ENCODE measurements at places on chromosomes 11 and 22.

GRCh38 chr22:47773635-47774034 is 1011.2 kb downstream of the TBC1D22A start:
- DNase-seq, result no peak

GRCh38 chr11:61545341-61545740 is 35.5 kb downstream of the SYT7 start:
- DNase-seq, result no peak

DNA sequence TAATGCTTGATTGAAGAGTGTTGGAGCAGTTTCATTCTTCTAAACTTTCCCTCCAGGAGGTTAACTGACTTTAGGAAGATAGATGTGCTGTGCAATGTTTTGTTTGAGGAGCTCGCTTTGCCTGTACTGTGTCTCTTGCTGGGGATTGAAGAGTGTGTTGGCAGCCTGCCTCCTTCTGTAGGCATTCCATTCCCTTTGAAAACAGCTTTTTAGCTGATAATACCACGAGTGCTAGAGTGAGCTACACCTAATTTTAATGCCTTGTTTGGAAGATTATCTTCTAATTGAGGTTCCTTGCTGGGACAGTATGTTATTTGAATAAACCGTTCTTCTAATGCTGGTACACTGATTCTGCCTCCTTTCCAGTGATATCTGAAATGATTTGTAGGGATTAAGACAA is 7.2 kb downstream of the DDX10 start:
- DNase-seq, result no peak

- DNase-seq, result no peak
Observed at GRCh38 chr11:116960930-116961329, 123.5 kb upstream of the APOA1 start.

GRCh38 chr11:45303316-45303715 is 17.2 kb upstream of the SYT13 start:
- no peak for DNase-seq

- no peak for DNase-seq
Observed at GRCh38 chr22:49784630-49784971, 43.1 kb downstream of the BRD1 start.

DNA sequence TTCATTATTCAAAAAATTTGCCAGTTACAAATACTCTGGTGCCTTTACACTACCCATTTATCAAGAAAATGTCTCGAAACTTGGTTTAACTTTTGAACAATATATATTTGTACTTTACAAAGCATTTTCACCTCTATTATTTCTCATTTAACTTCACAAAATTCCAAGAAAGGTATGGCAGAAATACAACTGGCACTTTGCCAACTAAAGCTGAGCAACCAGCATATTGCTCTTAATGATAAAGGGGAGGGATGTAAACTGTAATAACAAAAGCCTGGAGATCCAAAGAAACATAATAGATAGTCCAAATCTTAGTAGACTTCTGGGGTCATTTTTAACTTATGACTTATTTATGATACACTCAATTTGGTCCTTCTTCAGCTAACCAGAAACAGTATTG is 7.7 kb downstream of the PITPNB start:
- DNase-seq, result no peak

GRCh38 chr11:129947474-129947873 is 52.1 kb upstream of the NFRKB start:
- DNase-seq, result no peak

GRCh38 chr22:17779286-17780115 is 5.2 kb upstream of the BID start:
- DNase-seq, result no peak

DNA sequence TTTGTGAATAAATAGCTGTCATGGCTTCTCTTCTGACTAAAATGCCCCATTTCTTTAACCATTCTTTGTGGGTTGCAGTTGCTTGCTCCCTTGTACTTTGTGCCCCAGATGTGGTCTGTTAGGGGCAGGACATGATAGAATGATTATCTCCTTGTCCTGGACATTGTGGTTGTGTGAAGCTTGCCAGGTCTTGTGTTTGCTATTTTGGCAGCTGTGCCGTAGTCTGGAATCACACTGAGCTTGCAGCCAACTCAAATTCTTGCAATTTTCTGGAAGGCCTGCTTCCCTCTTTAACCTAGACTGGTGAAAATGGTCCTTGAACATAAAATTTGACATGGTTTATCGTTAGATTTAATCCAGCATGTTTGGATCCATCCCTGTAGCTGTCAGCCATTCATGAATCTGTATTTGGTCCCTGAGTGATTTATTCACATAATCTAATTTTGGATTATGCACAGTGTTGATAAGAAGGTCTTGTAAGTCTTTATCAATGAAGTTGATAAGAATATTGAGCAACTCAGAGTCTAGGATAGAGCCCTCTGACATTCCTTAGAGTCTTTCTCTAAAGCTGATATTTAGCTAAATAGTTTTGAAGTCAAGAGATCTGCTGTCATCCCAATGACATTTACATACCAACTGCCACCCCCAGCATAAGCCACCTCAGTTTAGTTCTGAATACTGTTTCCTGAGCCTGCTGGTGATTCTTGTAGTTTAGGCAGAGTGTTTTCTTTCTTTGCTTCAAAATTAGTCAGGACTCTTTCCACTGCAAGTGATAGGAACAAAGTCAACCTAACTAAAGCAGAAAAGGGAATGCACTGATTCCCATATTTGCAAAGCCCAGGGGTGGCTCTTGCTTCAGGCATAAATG is 9.8 kb downstream of the SPON1 start:
- no peak for DNase-seq

DNA sequence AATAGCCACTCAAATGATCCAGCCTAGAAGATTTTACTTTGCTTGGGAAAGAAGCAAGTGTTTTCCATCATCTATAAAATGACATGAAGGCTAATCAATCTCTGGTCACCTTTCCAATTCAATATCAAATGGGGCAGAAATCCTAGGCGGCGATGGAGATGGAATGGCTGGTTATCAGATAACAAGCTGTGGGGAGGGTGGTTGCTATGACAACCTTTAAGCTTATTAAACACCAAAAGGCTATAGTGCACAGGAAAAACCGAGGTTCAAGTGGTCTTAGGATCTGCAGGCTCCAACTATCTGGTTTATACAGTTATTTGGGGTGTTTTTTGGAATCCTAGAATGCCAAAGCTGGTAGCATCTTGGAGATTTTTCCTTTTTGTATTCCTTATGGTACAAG is 13.9 kb upstream of the BSX start:
- no peak for DNase-seq

- no peak for DNase-seq
Observed at GRCh38 chr11:95821640-95822039, 31.3 kb downstream of the CEP57 start.

GRCh38 chr22:43498856-43499253 is 87.0 kb downstream of the MPPED1 start:
- DNase-seq, result no peak

DNA sequence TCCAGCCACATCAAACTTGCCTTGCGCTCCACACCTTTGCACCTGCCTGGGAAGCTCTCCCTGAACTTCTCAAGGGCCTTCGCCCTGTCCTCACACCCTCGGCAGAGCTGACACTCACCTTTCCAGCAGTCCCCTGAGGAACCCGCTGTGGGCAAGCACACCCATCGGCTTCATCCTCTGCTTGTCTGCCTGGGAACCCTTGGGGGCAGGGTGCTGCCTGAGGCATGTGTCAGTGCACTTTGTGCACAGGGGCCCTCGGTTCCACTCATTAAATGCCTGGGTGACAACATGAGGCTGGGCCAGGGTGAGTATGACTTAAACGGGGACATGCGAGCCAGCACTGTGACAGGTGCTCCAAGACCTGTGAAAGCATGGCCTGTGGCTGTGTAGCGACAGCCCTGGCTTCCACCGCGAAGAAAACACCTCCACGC is 2.6 kb upstream of the LRFN4 start:
- DNase-seq, result no peak

GRCh38 chr11:44728491-44728910 is 1.7 kb downstream of the TSPAN18 start:
- no peak for DNase-seq

GRCh38 chr11:64443001-64443400 is 84.0 kb downstream of the RPS6KA4 start:
- no peak for DNase-seq

- DNase-seq, result peak; percentile 36
Observed at GRCh38 chr22:36486619-36487384, 5.4 kb upstream of the TXN2 start.

GRCh38 chr11:47641600-47642098 is 710 bp downstream of the MTCH2 start:
- DNase-seq, result no peak

GRCh38 chr11:17538731-17539130 is 5.5 kb downstream of the USH1C start:
- DNase-seq, result no peak

GRCh38 chr11:10274726-10275125 is 19.3 kb downstream of the SBF2 start:
- no peak for DNase-seq

DNA sequence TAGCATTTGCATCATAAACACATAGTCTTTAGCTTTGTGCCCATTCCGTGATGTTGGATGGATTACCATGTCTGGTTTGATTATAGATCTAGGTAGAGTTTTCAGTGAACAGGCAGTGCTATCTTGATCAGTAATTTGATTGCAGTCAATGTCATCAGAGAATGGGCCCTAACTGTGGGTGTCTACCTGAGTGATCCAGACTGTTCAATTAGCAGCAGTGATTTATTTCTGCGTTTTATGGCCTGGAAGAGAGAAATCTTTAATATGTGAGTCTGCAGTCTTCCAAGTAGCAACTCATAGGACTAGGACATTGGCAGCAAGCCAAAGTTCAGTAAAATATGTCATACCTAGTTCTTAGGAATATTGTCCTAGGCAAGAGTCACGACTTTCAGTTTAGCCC is 80.3 kb downstream of the CASP12 start:
- no peak for DNase-seq

DNA sequence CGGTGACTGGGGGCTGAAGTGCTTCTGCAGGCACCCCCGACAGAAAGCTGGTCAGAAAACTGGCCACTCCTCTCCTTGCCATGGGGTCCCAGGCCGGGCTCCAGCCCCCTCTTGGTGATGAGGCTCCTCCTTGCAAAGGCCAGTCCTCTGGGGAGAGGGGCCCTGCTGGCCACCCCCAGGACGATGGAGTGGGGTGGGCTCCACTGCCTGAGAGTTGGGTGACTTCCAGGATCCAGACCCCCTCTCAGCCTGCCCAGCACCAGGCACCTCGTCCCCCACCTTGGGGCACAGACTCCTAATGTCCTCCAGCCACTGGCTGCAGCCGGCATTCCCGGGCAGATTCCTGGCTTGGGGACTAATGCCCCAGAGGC is 441 bp upstream of the RPS6KA4 start:
- DNase-seq, result no peak

- no peak for DNase-seq
Observed at GRCh38 chr11:115297330-115297729, 206.9 kb downstream of the CADM1 start.

GRCh38 chr11:110809417-110810199 is 97.4 kb upstream of the ARHGAP20 start:
- DNase-seq, result no peak
